T-helper 17 cell (primary cell): ENCODE measurements at places on chromosomes 3 and 15.

DNA sequence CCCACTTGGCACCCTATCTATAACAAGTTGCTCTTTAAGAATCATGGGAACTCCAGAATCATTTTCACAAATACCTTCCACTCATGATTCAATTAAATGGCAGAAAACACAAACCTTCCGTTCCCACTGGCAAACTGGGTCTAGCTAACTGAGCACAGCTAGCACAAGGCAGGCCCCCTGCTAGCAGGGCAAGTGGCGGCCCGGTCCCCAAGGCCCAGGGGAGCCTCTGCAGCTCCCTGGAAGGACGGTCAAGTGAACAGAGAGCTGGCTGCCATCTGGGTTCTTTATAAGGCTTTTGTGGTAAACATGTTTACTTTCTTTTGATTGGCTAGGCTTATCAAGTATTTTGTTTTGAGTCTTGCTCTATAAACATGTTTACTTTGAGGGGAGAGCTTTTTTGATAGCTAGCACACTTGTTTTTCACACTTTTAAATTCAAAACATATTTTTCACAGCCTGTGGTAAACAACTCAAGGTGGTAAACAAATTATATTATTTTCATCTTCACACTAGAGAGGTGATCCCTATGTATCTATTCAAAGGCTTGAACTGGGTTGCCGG lies 81.4 kb downstream of the FOXP1 start:
- peaks cover 37% of the 10 kb centered on the region for H3K4me1 ChIP-seq
- H3K27ac ChIP-seq = peak overlapping the region; percentile 86
- no peaks in the 10 kb centered on the region for H3K36me3 ChIP-seq

DNA sequence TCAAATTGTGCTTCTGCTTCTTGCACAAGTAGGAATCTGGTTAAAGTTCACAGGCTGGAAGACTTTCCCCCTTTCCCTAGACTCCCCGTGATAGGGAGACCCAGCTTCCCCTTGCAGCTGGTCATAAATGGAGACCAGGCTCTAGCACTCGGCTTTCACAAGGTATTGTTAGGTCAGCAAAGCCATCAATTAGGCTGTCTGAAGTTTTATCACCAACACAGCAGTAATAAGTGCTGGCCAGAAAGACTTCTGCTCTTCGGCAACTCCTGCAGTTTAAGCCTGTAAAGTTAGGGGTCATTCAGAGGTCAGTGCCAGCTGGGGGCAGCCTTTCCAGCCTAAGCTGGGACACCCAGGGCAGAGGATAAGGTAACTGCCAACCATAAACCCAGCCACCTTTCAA lies 203.4 kb downstream of the MEIS2 start:
- H3K27ac ChIP-seq = no peak overlapping the region
- H3K4me1 ChIP-seq = no peaks in the 10 kb centered on the region
- H3K27me3 ChIP-seq = peaks cover 31% of the 10 kb centered on the region
- no peak for DNase-seq
- H3K36me3 ChIP-seq = no peaks in the 10 kb centered on the region

DNA sequence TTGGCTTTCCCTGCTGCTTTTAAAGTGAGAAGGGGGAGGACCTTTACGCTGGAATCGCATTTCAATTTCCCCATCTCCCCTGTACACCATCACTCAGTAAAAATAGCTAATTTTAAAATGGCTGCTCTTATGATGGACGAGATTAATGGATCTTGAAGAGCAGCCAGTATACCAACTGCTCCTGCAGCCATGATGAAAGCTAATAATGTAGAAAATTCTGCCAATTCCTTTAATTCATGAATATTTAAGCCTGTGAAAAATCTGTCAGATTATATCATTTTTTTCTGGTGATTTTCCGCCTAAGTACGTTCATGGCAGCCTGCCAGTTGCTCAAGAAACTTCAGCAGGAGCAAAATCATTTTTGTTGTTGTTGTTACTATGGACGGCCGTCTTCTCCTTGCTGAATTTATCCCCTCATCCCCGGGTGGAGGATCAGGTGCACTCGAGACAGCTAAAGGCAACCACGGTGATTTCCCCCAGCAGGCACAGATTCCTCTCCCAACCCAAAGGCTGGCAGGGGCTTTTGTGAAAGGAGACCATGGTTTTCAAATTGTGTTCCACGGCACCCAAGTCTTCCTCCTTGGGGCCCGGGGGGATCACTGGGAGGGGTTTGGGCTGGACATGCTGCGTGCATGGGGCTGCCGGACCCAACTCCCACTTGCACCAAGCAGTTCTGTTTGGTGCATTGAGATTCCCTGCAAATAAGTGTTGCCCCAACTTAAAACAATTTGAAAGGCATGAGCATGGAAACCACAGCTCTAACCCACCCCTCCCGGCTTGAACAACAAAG lies 289.6 kb downstream of the UACA start:
- H3K4me1 ChIP-seq = peaks cover 29% of the 10 kb centered on the region
- peaks cover 34% of the 10 kb centered on the region for H3K27me3 ChIP-seq
- H3K27ac ChIP-seq = no peak overlapping the region
- no peaks in the 10 kb centered on the region for H3K36me3 ChIP-seq

DNA sequence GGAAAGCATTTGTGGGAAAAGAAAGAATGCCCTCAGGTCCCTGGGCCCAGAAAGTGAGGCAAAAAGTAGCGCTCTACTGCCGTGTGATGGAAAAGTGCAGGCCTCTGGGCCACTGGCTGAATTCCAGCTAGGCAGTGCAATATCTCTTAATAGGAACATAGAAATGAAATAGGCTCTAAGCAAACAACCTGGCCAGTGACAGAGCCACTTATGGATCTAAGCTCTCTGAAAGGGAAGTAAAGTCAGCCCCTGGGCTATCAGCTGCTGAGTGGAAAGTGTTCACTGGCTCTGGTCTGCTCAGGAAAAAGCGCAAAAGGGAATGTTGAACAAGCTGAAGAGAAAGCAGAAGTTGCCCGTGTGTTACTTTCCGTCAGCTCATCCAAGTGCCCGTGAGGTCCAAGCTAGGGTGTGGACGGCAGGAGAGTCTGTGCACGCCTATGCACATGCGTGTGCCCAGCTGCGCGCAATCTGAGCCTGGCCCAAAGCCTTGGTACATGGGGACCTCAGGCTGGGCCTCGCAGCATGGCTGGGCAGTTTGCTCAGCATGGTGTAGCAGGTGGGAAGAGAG lies 74.0 kb upstream of the RAD18 start:
- no peak overlapping the region for H3K4me3 ChIP-seq
- DNase-seq = no peak
- H3K4me1 ChIP-seq = peaks cover 2% of the 10 kb centered on the region
- H3K27me3 ChIP-seq = peaks cover 11% of the 10 kb centered on the region

- H3K36me3 ChIP-seq = no peaks in the 10 kb centered on the region
- DNase-seq = no peak
- no peak overlapping the region for H3K4me3 ChIP-seq
- no peaks in the 10 kb centered on the region for H3K4me1 ChIP-seq
- H3K27ac ChIP-seq = no peak overlapping the region
- H3K27me3 ChIP-seq = peaks cover 28% of the 10 kb centered on the region
These were observed 11.1 kb downstream of the ISLR start for GRCh38 chr15:74184582-74185091.

DNA sequence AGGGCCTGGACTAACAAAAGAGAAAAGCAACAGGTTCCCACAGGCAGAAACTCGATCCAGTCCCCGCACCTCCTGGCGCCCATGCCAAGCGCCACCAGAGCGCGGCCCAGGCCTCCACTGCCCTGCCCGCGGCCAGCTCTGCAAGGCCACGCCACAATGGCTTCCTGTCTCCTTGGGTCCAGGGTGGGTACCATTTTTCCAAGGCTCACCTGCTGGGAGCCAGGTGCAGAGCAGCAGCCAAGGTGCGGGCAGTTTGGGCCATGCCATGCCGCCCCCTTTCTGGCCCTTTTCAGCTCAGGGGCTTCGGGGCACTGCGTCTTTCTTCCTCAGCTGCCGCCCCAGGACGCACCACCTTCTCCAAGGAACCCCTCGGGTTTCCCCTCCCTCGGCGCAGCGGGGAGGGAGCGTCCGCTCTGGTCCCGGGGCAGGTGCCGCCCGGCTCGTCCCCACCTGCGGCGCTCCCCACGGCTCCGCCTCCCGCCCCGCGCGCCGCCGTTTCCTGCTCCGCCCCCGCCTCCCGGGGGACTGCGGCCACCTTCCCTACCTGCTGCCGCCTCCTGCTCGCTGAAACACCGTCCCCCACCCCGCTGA lies at the start of gene ILDR1:
Gene ILDR1, minus strand, starts transcription at position 437 of the 591 bp plus-strand sequence. Its CDS starts 170 bp downstream, at position 267.
- H3K36me3 ChIP-seq = peaks cover 4% of the 10 kb centered on the region
- peaks cover 4% of the 10 kb centered on the region for H3K4me1 ChIP-seq
- no peak within 1 kb of the TSS for H3K27ac ChIP-seq

- peaks cover 3% of the 10 kb centered on the region for H3K36me3 ChIP-seq
- H3K27me3 ChIP-seq = no peaks in the 10 kb centered on the region
- no peak overlapping the region for H3K27ac ChIP-seq
- peaks cover 6% of the 10 kb centered on the region for H3K4me1 ChIP-seq
- no peak overlapping the region for H3K4me3 ChIP-seq
These were observed 37.6 kb upstream of the SLC22A13 start for GRCh38 chr3:38227989-38228388.

- H3K27ac ChIP-seq = no peak overlapping the region
- no peaks in the 10 kb centered on the region for H3K36me3 ChIP-seq
- no peaks in the 10 kb centered on the region for H3K4me1 ChIP-seq
- no peak overlapping the region for H3K4me3 ChIP-seq
These were observed 32.6 kb upstream of the MTHFS start for GRCh38 chr15:79929412-79929811.

DNA sequence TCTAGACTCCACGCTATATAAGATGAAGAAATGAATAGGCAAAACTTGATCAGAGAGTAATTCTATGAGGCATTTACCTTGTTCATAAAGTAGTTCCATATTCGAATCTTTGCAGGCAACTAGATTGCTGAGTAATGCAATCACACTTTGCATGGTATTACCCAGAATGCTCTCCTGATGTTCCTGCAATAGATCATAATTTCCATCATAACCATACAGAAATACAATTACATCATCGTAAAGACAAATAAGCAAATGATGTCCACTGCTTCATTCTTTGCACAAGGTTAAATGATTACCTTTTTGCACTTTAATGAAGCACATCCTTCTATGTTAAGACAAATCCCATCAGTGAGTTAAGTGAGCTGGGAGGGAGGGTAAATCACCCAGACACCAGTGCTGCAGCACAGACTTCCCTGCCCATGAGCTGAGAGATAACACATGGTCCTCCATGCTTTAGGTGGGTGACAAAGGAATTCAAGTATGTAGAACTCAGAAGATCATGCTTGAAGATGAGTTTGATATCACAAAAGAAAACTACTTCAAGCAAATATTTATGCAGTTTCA lies 366.7 kb downstream of the CTNNB1 start:
- H3K4me3 ChIP-seq = no peak overlapping the region
- DNase-seq = no peak
- no peak overlapping the region for H3K27ac ChIP-seq
- peaks cover 2% of the 10 kb centered on the region for H3K36me3 ChIP-seq

GRCh38 chr15:99613887-99614647 lies 48.3 kb downstream of the MEF2A start:
- DNase-seq = no peak
- no peaks in the 10 kb centered on the region for H3K36me3 ChIP-seq
- H3K4me1 ChIP-seq = peaks cover 27% of the 10 kb centered on the region

DNA sequence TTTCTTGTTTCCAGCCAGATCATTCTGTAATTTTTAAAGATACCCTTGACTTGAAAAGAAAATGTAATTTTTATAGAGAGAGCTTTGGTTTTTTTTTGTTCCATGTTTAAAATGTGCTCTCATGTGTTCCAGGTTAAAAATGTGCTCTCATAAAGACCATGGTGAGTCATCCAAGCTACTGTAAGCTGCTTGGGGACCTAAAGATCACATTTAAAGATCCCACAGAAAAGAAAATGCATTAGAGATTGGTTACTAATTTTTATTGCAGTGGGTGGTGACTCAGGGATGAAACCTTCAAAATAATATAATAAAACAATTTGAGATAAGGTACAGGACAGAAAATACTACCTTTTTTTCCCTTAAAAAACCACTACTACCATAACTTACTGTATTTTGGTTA lies 11.0 kb downstream of the TCF12 start:
- peaks cover 4% of the 10 kb centered on the region for H3K36me3 ChIP-seq
- H3K4me1 ChIP-seq = peaks cover 48% of the 10 kb centered on the region
- no peaks in the 10 kb centered on the region for H3K27me3 ChIP-seq
- no peak overlapping the region for H3K27ac ChIP-seq
- no peak for DNase-seq
- H3K4me3 ChIP-seq = no peak overlapping the region

DNA sequence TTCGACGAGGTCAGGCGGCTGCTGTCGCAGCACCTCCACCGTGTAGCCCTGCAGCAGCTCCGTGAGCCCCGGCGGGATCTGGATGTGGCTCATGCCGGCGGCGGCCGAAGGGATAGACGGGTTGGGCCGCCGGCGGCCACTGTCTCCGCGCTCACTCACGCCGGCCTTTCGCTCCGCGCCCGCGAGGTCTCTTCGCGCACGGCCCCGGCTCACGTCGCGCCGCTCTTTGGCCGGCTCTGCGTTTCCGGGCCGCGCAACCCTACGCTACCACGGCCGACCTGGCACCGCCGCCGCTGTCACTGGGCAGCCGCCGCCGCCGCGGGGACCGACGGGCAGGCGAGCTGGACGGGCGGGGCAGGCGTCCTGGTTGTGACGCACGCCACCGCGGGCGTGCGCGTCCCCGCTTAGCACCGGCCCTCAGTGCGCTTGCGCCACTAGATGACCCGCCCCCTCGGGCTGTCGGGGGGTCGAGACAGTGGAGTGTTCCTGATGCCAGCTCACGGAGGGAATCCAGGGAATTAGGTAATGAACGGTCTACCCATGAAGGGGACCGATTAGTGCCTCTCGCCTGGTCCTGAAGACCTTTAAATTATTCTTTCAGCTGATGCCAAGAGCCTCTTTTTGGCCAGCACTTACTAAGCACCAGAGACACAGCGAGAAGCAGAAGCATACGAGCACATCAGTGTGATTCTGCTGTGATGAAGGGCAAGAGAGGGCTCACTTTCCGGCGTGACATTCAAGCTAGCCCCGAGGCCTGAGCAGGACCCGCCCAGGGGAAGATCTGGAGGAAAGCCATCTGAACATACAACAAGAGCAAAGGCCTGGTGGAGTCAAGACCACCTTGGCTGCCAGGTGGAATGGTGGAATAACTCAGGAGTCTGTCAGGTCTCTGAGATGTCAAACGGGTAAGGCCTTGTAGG lies at the start of gene PRKAR2A:
Gene PRKAR2A, minus strand, starts transcription at position 371 of the 920 bp plus-strand sequence. Its CDS starts 278 bp downstream, at position 93.
- peak within 1 kb of the TSS; percentile 96 for H3K27ac ChIP-seq
- no peaks in the 10 kb centered on the region for H3K27me3 ChIP-seq

DNA sequence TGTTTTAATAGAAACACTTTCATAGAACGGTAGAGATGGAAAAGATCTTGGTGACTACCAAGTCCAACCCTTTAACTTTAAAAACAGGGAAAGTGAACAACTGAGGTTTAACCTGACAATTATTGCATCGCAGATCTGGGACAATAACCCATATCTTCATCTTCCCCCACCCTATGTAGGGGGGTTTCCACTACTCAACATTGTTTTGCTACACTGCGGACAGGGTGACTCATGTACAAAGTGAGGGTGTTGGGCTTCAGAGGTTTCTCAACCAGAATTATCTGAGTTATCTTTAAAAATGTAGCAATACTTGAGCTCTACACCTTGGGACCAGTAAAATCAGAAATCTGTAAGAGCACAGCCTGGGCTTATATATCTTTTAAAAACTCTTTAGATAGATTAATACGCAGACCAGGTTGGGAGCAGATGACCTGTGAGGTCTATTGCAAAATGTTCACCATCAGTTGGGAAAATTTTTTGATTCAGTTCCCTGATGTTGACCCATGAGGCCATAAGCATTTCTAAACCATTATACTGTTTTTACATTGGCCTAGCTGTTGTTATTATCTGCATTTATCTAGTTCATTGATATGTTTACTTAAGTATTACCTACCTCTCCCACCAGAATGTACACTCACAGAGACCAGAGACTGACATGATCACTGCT lies 103.6 kb upstream of the ICE2 start:
- H3K4me1 ChIP-seq = peaks cover 67% of the 10 kb centered on the region
- H3K36me3 ChIP-seq = peaks cover 12% of the 10 kb centered on the region
- H3K27ac ChIP-seq = peak overlapping the region; percentile 98
- peak overlapping the region; percentile 88 for H3K4me3 ChIP-seq
- H3K27me3 ChIP-seq = no peaks in the 10 kb centered on the region
